Renal cortex interstitium (tissue), 15 donors: ENCODE measurements at places on chromosomes 12 and 14.

GRCh38 chr12:77372026-77372425 is 306.7 kb upstream of the E2F7 start:
- no peak for DNase-seq

GRCh38 chr14:60590991-60591414 is 58.3 kb downstream of the SIX1 start:
- DNase-seq: no peak

GRCh38 chr12:107402041-107403022 is 283.3 kb upstream of the PWP1 start:
- peak; percentile 39 for DNase-seq

- DNase-seq: no peak
Measured at GRCh38 chr12:107468182-107468581, 217.4 kb upstream of the PWP1 start.

- no peak for DNase-seq
Measured at GRCh38 chr12:108442067-108442466, 73.0 kb upstream of the FICD start.

- no peak for DNase-seq
Measured at GRCh38 chr12:19388131-19388549, 51.2 kb upstream of the AEBP2 start.

- no peak for DNase-seq
Measured at GRCh38 chr12:67929384-67929772, 59.9 kb upstream of the IFNG-AS1 start.

- no peak for DNase-seq
Measured at GRCh38 chr12:67433385-67434175, 164.4 kb downstream of the CAND1 start.

DNA sequence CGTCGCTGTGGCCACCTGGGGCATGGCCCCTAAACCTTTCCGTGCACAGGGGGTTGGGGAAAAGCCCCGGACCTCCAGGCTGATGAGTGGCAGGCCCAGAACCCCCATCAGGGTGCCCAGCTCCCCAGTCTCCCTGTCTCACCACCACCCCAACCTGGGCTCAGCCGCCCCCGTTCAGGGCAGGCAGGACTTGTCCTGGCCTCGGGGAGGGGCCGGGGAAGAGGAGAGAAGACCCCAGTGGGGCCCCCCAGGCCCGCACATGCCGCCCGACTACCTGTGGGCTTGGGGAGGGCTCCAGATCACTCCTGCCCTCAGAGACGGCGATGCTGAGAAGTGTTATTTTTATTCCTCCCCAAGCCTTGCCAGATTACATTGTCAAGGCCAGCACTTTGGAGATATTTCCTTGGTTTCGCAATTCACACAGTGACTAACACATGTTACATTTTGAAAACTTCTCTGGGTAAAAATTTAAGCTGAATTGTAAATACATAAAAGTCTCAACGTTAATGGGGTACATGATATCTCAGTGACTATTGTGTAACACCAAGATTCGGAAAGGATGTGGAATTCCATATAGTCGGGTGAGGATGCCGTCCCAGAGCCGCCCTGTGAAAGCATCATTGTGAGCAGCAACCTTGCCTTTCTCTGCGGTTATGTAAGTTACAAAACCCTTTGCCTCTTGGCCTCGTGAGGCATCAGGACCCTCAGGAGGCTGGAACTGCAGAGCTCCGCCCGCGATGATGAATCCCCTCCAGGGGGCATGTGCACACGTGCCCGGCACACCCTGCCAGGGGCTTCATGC is 85.6 kb upstream of the DIO3 start:
- DNase-seq: no peak
